Cortex of kidney (tissue), 1 donor: ENCODE measurements at places on chromosomes 3 and 15.

GRCh38 chr15:77650265-77650664, 17.6 kb upstream of the LINGO1 start:
- DNase-seq = no peak

GRCh38 chr15:88982304-88982945, 69.2 kb upstream of the MFGE8 start:
- DNase-seq = no peak

GRCh38 chr15:88115486-88116152, 140.9 kb downstream of the NTRK3 start:
- no peak for DNase-seq

GRCh38 chr15:44712346-44713005, 1.2 kb downstream of the B2M start:
- no peak for DNase-seq

- no peak for DNase-seq
Observed at GRCh38 chr3:155948476-155948875, 78.0 kb downstream of the GMPS start.

DNA sequence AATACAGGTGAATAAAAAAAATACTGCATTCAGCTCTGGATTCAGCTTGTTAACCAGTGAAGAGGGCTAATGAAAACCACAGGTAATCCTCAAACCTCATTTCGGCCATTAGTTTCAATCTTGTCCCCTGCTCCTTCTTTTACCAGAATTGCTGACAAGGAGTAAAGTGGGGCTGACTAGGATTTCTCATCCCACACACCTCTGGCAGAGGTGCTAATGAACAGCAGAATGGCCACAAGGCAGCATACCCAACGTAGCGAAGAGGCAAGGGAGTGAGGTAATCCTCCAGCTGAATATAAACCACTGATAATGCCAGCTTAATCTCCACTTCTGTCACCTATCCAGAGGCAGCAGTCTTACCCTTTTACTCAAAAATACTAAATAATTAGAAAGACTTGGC, 248.8 kb upstream of the CDIN1 start:
- DNase-seq = no peak

- no peak for DNase-seq
Observed at GRCh38 chr3:184300378-184300720, 1.3 kb downstream of the PSMD2 start.

- no peak for DNase-seq
Observed at GRCh38 chr3:185605566-185605965, 19.5 kb downstream of the SENP2 start.
